ENCODE measurements at places on chromosomes 1 and 21. TPM values are rescaled to one million over a fixed set of nuclear protein-coding genes. Genes with fewer than 3 reads are reported as not detected.

Gene RHCE
- 0.12 TPM for total RNA-seq

Gene CELSR2
- 3.8 TPM for total RNA-seq

Gene AGMAT
- total RNA-seq = 6.1 TPM

Gene PBX1
- 24.8 TPM for total RNA-seq

Gene PLXNA2
- 0.87 TPM for total RNA-seq

Gene CFH
- 4.3 TPM for total RNA-seq

Gene ZMYND12
- total RNA-seq = 0.55 TPM

Gene PCAT6
- total RNA-seq = 2.5 TPM

Gene NEGR1
- total RNA-seq = not detected

Gene NCF2
- total RNA-seq = 2.3 TPM

Gene SH2D1B
- total RNA-seq = 0.15 TPM

Gene MRPS21
- total RNA-seq = 78.8 TPM

Gene ACTL8
- 1.9 TPM for total RNA-seq

Gene PDZK1
- total RNA-seq = 0.86 TPM

Gene RGSL1
- not detected for total RNA-seq

Gene COPA
- 74.5 TPM for total RNA-seq

Gene RO60
- 39.4 TPM for total RNA-seq

Gene TTC39A
- 1.6 TPM for total RNA-seq

Gene ELAVL4
- total RNA-seq = not detected

Gene GREM2
- total RNA-seq = 0.34 TPM

Gene SFN
- 397 TPM for total RNA-seq

Gene ABCB10
- total RNA-seq = 19.6 TPM

Gene CCDC17
- total RNA-seq = 0.37 TPM

Gene FMO4
- total RNA-seq = 0.86 TPM

Gene SPATA45
- not detected for total RNA-seq

Gene MEAF6
- total RNA-seq = 33.7 TPM

Gene IFI44L
- 0.10 TPM for total RNA-seq

Gene FOXE3
- 0.06 TPM for total RNA-seq

Gene SYPL2
- total RNA-seq = 0.07 TPM

Gene HSPB7
- total RNA-seq = not detected

Gene CLIC6
- total RNA-seq = 0.04 TPM

Gene TCP10L
- total RNA-seq = 0.45 TPM

Gene SASS6
- 3.9 TPM for total RNA-seq

Gene GPR52
- total RNA-seq = not detected

Gene LORICRIN
- total RNA-seq = not detected

Gene GJA5
- total RNA-seq = not detected

Gene SLAMF9
- 0.22 TPM for total RNA-seq

Gene CD1B
- total RNA-seq = not detected

Gene PTPN7
- total RNA-seq = 0.03 TPM

Gene C1orf21
- total RNA-seq = 8.0 TPM

Gene OR2T35
- not detected for total RNA-seq

Gene FAM151A
- not detected for total RNA-seq

Gene FTCD
- total RNA-seq = 0.05 TPM

Gene SPATA21
- total RNA-seq = 0.06 TPM

Gene DSCAM
- total RNA-seq = not detected

Gene S100A8
- not detected for total RNA-seq
